Inflammatory macrophage (primary cell): ENCODE measurements at places on chromosomes 11 and 22.
A peak's percentile ranks its signal among the peaks of the same experiment; 100 is the strongest.

DNA sequence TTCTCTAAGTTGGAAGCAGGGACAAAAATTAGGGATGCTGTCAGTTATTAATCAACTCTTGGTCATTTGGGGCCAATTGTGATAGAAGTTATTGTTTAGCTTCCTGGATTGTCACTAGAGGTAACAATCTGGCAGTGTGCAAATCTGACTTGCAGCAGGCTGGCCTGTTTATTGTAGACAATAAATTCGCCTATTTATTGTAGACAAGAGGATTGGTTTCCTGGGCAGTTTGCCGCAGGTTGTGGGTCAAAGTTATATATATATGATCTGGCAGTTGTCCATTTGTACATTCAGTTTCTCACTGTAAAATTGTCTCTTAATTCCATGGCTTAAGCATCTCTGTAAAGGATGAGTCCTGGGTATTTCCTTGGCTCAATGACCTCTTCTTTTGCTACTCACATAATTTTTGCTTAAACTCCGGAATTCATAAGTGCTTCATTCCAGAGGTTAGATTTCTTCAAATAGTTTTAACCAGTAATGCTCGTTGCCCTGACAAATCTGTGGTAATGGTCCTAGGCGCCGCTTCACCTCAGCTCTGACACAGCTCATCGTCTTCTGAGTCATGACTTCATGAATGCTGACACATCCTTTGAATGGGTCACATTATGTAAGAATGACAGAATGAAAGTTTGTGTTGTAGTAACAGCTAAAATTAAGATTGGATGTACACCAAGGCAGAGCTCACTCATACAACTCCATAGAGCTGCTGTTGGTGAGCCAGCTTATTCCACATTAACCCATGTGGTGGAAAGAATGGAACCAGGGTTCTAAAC lies 7.8 kb upstream of the MMP3 start:
- DNase-seq, result no peak

DNA sequence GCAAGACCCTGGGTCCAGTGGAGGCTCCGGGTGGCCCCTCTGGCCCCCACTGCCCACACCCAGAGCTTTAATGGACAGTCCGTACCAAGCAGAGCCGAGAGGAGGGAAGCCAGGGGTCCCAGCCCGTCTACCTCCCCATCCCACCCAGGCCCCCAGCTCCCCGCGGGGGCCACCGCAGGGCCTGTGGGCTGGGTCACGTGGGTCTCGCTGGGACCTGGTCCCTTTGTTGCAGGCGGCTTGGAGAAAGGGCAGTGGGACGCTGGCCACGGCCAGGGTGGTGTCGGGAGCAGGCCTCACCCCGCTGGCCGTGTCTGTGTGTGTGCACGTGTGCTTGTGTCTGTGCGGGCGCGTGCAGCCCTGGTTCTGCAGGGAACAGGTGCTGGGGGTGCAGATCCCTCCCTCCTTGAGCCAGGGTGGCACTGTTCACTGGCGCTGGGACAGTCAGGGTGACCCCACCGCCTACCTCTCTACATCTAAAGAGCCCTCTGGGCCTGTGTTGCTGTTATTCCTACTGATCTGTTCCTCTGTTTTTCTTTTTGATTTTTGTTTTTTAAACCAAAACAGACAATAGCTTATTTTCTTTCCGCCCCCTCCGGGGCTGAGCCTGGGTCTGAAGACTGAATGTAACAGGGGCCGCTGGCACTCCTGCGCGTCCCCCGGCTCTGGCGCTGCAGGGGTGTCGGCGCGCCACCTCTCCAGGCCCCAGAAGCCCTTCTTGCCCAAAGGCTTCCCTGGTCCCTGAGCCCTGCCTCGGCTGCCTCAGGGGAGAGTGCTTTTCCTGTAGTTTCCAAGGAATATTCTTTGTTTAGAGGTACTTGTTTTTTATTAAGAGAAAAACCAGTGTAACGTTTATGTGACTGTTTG lies 20.1 kb upstream of the TMEM191C start:
- DNase-seq, result no peak

DNA sequence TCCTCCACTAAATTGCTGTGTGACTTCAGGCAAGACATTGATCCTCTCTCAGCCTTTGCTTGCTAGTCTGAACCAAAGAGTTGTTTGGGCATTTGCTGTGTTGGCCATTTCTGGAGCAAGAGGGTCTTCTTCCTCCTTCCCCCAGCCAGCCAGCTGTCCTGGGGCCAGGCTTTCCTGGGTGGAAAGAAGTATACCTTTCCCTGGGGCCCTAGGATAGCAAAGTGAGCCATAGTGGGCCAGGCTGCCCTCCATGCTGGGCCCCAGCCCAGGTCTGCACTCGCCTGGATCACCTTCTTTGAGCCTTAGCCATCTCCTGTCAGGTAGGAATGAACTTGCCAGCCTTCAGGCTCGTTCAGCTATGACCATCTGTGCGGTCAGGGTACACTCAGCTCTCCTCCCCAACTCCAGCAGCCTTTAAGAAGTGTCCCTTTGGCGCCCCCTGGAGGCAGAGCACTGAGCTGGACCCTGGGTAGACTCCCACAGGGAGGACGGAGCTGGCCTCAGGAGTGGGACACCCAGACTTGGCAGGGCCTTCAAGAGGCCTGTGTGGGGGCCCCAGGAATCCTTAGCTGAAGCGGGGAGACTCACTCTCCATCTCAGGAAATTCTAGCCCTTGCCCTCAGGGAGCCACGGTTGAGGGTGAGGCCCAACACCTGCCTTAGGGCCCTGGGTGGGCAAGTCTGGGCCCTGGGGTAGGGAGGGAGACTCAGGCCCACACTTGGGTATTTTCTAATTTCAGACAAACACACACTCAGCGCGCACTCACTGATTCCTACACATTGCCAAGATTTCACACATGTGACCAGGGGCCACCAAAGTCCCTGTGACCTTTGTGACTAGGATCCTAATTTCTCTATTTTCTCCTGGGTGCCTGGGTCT lies 35.6 kb upstream of the TPBGL start:
- DNase-seq, result peak; percentile 90

GRCh38 chr11:105189581-105189980 lies 50.0 kb upstream of the CARD18 start:
- DNase-seq, result peak; percentile 91

DNA sequence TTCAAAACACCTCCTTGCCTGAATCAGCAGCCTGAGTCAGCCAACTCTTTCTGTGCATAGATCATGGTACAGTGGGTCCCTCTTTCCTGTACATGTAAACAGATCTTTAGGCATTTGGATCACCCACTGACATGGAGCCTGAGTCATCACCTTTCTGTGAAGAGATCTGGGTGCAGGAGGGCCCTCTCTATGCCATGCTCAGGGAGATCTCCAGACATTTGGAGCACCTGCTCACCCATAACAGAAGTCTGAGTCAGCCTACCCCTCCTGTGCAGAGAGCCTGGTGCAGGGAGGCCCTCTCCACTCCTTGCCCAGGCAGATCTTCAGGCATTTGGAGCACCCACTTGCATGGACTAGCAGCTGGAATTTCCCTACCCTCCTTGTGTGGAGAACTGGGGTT lies 56.2 kb upstream of the GLYAT start:
- no peak for DNase-seq

- no peak for DNase-seq
Measured at GRCh38 chr11:1178201-1178885, 20.6 kb downstream of the MUC5AC start.

GRCh38 chr11:108142304-108142703 lies 20.9 kb downstream of the ACAT1 start:
- no peak for DNase-seq

DNA sequence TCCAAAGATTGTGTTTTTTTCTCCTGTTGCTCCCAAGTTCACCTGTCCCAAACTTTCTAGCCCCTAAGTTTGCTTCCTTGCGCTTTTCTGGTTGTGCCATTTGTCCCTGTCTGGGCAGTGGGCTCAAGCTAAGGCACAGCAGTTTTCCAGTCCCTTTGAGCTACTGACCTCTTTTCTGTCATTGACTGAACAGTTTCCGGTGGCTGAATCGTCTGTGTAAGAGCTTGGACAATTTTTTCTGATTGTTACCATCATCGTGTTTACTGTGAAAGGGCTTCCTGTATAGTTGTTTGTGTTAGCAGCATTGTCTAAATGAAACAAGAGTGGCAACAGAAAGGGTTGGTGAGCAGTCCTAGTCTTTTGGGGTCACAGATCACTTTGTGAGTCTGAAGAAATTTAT lies 49.8 kb downstream of the BMAL1 start:
- DNase-seq, result no peak

GRCh38 chr11:48005136-48005535 lies 24.8 kb downstream of the PTPRJ start:
- peak; percentile 62 for DNase-seq

GRCh38 chr22:18032455-18033101 lies 8.2 kb upstream of the MICAL3 start:
- no peak for DNase-seq

GRCh38 chr22:26851125-26851524 lies 193.7 kb downstream of the MIAT start:
- DNase-seq, result no peak

GRCh38 chr22:26172389-26172990 lies 3.2 kb downstream of the SEZ6L start:
- DNase-seq, result peak; percentile 35

- DNase-seq, result no peak
Measured at GRCh38 chr11:94793002-94793401, 24.8 kb downstream of the AMOTL1 start.

GRCh38 chr11:78039919-78040671 lies 17.0 kb upstream of the KCTD14 start:
- DNase-seq, result peak; percentile 66

DNA sequence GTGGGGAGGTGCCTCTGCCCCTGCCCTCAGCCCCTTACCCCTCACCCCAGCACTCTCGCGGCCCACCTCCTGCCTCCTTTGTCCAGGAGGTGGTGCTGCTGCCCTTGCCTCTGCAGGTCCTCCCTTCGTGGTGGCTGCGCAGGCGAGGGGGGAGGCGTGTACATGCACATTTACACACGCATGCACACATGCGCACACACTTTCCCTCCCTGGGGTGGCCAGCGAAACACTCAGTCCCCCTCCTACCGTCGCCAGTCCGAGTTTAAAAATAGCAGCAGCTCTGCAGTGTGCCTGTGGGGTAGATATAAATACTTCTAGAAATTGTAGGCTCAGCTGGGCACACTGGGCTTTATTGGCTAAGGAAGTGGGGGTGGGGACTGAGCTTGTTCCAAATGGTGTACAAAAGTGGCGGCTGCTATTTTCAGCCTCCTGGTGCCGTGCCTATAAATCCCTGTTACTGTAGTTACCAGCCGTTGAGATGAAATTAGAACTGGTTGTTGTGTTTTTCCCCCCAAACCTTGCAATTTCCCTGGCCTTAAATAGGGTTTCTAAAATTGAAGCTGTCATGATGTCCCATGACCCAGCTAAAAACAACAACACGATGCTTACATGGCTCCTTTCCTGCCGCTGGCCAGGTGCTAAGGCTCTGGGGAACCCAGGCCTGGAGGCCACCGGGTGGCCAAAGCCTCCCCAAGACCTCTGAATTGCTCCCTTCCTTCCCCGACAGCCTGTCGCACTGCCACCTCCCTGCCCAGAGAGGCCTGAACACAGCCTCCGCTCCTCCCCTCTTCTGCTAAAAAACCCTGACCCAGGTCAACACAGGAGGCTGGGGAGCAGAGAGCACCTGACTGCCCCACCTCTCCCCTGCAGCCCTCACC lies 12.4 kb downstream of the PICK1 start:
- DNase-seq, result no peak

GRCh38 chr11:130831506-130831905 lies 84.8 kb downstream of the SNX19 start:
- no peak for DNase-seq

- peak; percentile 52 for DNase-seq
Measured at GRCh38 chr11:93654226-93654625, 7.3 kb upstream of the CEP295 start.

DNA sequence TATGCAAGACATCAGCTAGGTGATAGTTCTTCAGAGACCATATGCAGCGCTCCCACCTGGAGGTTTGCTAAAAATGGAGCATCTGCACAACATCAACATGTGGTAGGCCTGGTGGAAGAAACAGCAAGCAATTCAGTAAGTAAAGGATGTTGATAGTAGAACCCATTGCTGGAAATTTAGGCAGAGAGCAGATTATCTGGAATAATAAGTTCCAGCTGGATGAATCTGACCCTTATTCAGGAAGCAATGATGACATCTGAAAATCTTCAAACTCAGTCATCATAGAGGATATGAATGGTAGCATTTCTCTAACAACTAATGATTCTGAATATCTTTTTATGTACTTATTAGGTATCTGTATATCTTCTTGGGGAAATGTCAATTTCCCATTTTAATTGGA lies 225.2 kb upstream of the ANO3 start:
- DNase-seq, result no peak

GRCh38 chr11:77171885-77172665 lies 44.0 kb downstream of the MYO7A start:
- DNase-seq, result no peak

GRCh38 chr22:41598081-41598480 lies 8.4 kb upstream of the PMM1 start:
- no peak for DNase-seq

GRCh38 chr11:68311160-68312116 lies 953 bp upstream of the LRP5 start:
- peak; percentile 43 for DNase-seq

GRCh38 chr11:47004595-47005033 lies 68.1 kb downstream of the CSTPP1 start:
- no peak for DNase-seq
